ENCODE measurements at places on chromosomes 4 and X. TPM values are rescaled to one million over a fixed set of nuclear protein-coding genes. Genes with fewer than 3 reads are reported as not detected.

GRCh38 chrX:9158611-9159010 lies 124.7 kb upstream of the FAM9B start:
- no peak for DNase-seq

GRCh38 chr4:47061435-47061834 lies 30.1 kb downstream of the GABRB1 start:
- DNase-seq, result no peak

DNA sequence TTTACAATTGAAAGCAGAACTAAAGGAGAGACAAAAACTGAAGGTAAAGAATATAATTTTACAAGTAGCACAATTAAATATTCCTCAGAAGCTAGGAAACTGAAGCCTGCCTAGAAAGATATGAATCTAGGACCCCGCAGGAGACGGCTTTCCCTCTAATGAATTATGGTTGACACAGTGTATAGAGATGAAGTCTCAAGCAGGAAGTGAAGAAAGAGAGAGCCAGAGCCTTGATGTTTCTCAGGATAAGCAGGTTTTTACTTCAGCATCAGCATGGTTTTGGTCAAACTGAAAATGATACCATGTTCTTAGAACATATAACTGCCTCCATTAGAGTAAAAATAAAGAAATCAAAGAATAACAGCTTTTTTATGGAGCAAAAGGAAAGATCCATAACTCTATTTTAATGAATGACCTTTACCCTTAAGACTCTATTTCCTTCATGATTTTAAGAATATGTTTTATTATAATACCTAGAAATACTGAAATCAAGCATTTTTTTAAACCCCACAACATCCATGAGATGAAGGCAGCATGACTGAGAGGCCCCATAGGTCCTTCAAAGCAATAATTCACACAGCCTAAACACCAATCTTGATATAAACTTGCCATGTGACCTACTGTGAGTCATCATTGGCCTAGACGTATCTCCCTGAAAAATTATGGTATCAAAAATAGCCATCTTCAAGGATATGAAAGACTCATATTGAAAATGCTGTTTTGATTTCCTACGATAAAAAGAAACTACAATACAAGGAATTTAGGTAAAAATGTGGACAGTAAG lies 193.4 kb downstream of the PRDM5 start:
- DNase-seq, result no peak

DNA sequence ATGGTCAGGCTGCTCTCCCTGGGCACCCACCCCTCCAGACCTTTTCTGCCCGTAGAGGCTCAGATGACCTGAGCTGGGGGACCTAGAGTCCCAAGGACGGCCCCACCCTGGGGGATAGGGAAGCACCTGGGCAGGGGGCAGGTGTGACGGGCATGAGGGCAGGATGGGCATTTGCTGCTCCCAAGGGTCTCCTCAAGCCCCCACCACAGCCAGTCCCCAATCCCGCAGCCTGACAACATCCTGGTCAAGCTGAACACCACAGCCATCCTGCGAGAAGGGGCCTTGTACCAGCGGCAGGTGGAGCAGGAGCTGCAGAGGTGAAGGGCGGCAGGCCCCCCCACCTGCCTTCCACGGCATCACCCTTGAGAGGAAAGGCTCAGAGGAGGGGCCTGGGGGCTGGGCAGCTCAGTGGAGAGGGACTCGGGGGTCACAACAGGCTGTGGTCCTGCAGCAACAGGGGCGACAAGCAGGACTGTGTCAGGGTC lies 17.8 kb upstream of the RNF4 start:
- no peak for DNase-seq

DNA sequence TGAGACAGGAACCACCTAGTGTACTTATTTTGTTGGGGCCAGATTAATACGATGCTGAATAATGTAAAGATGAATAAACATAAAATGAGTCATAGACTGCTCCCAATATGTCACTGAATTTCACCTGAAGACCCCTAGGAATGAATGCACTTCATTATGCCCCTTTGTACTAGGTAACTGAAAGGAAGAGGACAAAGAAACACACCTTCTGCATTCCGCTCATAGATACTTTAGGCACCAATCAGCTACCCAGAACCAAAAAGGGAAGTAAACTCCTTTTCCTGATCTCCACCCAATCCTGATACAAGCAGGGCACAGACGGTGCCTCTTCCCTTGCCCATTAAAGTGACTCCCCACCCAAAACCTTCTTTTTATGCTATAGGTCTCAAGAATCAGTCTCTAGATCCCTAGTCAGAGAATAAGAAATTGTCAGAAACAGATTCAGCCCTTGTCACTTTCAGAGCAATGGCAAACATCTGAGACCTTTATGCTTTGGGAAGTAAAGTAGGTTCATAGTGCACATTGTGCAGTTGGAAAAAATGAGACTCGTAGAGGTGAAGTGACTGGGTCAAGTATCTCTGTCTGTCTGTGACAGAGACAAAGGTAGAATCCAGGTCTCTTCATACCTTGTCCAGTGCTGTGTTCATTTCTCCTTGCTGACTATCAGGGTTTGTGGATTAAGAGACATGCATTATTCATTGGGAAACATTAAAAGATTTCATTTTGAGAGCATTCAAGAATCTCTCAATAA lies 2.3 kb downstream of the GPR174 start:
- DNase-seq, result no peak

BEX5 gene
- total RNA-seq, result 3.8 TPM

DNA sequence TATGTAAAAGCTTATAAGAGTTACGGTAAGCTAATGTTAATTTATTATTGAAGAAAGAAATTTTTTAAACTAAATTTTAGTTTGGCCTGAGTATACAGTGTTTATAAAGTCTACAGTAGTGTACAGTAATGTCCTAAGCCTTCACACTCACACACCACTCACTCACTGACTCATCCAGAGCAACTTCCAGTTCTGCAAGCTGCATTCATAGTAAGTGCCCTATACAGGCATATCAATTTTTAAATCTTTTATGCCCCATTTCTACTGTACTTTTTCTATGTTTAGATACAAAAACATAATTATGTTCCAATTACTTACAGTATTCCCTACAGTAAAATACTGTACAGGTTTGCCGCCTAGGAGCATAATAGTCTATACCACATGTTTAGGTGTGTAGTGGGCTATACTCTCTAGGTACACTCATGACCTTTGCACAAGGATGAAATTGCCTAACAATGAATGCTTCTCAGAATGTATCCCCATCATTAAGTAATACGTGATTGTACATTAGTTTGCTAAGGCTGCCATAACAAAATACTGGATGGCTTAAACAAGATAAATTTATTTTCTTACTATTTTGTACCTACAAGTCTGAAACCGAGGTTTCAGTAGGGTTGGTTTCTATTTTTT lies 333.8 kb upstream of the PCDH7 start:
- no peak for DNase-seq

- DNase-seq, result no peak
These were observed 63.0 kb downstream of the ANK2 start for GRCh38 chr4:113112338-113112978.

DNA sequence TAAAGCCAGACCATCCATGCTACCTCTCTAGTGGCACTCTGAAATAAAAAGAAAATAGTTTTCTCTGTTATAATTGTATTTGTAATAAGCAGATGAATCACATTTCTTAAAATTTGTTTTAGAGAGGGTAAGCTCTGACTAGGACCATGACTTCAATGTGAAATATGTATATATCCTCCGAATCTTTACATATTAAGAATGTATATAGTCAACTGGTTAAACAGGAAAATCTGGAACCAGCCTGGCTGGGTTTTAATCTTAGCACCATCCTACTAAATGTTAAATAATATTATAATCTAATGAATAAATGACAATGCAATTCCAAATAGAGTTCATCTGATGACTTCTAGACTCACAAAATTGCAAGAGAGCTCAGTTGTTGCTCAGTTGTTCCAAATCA lies 1.5 kb downstream of the FGB start:
- no peak for DNase-seq
